ENCODE measurements at places on chromosomes 1 and 21.

DNA sequence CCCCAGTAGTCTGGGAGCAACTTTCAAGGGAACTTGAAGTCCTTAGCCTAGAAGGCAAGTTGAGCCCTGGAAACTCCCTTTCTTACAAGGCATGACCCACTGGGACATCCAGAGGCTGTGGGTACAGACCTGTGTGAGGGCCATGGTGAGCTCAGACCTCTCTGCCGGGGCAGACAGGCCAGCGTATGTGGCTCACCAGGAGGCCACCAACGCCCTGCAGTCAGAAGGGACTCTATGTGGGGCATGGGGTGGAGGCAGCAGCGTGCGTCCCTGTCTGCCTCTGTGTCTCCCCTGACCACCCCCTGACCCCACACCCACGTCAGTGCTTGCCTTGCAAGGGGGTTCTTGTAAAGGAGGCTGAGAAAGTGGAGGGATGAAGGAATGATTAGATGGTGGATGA lies 10.8 kb downstream of the COQ8A start:
- DNase-seq = no peak

- DNase-seq = no peak
Observed at GRCh38 chr1:151479462-151479861, 20.2 kb upstream of the POGZ start.

- DNase-seq = no peak
Observed at GRCh38 chr1:226686440-226687425, 52.3 kb downstream of the ITPKB start.

DNA sequence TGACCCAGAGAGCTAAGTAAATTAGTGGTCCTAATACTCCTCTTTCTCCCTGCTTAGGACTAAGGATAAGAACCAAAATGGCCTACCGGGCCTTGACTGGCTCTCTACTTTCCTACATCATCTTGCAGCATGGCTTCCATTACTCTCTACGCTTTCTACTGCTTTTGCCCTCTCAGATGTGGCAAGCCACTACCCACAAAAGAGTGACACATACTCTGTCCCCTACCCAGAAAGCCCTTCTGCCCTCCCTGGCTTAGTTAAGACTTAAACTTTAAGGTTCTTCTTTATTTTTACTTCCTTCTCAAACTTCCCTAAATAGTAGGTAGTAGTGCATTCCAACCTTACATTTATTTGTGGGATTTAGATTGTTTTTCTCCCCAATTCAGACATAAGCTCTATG lies 228.1 kb downstream of the TPR start:
- no peak for DNase-seq

DNA sequence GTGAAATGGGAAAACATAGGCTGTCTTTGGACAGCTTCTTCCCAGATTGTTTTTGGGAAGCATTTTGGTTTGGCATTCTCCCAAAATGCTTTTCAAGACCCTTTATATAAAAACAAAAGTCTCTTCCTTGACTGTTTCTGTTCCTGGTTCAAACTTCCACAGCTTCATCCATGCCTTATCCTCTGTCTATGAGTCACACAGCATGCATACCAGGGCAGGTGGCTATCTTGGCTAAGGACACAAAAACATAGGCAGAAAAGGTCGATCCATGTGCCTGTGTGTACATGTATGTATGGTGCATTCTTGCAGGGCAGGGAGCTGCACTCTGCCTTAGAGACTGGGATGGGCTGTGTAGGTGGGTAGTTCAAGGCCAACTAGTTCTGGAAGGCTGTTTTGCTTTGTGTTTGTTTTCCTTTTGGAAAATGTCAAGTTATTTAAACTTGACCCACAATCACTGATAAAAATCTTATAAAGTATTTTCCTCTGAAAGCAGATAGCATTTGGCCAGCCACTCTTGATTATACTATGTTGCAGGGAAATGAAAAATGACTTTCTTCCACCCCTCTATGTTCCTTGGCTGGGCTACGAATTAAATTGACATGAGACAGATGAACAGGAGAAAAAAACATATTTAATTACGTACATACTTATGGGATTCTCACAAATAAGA lies 437.0 kb downstream of the SIPA1L2 start:
- DNase-seq = no peak

DNA sequence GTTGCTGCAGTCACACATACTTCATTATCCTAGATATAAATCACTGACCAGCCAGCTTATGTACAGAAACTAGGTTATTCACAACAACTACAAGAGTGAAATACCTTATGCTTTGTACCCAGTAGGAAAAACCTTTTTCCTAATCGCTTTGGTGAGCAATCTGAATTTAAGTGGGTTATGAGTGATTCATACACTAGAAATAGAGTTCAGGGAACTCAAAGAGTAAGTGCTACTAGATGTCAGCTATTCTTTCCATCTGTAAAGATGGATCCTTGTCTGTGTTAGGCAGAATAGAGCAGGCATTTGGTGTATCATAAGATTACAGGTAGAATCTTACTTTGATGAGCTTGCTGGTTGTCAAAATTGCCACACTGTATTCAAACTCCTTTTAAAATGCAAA lies 101.9 kb downstream of the ZNF644 start:
- no peak for DNase-seq

DNA sequence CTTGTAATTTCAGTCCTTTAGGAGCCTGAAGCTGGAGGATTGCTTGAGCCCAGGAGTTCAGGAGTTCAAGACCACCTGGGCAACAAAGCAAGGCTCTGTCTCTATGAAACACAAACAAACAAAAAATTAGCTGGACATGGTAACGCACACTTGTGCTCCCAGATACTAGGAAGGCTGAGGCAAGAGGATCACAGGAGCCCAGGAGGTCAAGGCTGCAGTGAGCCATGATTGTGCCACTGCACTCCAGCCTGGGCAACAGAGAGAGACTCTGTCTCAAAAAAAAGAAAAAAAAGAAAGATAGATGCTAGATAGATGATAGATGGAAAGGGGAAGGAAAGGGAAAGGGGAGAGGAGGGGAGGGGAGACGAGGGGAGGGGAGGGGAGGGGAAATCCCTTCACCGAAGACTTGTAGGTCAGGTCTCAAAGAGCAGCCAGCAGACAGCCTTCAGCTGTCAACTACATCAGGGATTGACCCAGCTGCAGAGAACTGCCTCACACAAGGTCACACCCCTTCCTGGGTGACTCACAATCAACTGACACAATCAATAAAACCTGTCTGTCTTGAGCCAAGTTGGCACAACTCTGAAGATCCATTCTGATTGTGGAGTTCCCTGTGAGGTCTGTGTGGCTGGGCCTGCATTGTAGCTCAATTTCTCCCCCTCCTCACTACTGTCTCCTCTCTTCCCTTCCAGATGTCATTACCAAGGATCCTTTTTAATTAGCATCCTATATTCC lies 200.6 kb downstream of the RGS7 start:
- no peak for DNase-seq

- DNase-seq = peak; percentile 16
Observed at GRCh38 chr1:234544087-234544579, 65.2 kb upstream of the TARBP1 start.

- peak; percentile 69 for DNase-seq
Observed at GRCh38 chr1:25810341-25811299, 9.1 kb upstream of the MTFR1L start.
